ENCODE measurements at places on chromosomes 4 and X.
A peak's percentile ranks its signal among the peaks of the same experiment; 100 is the strongest.

GRCh38 chr4:112234952-112235609 is 3.5 kb downstream of the AP1AR start:
- peak; percentile 70 for DNase-seq

- DNase-seq = no peak
Observed at GRCh38 chr4:80074651-80075050, 1.6 kb upstream of the ANTXR2 start.

GRCh38 chr4:134958862-134959261 is 757.3 kb upstream of the PABPC4L start:
- no peak for DNase-seq

DNA sequence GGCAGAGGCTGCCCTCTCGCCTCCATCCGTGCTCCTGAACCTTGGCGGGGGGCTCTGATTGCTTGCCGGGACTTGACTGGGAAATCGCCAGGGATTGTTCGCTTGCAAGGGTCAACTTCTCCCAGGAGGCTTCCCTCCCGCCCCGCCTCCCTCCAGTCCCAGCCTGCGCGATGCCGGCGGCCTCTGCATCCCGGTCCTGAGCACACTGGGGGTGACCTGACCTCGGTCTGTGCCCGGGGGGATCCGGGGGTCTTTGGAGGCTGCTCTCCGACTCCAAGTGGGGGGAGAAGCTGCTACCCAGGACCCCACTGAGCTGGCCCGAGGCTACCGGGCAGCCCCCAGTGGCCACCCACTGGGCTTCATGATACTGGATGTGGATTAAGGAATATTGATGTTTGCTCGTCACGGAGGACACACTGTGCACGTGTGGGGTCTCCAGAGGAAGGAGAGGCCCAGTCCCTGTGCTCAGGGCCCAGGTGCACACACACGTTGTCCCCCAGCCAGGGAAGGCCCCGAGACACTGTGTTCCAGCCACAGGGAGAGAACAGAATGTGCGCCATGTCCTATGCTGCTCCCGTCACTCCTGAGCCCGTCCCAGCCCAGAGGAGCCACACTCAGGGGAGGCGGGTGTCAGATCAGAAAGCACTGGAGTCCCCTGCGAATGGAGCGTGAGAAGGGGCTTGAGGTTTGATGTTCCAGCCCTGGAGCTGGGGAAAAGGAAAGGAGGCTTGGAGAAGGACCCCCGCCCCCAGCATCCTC is 55.9 kb upstream of the NKX1-1 start:
- no peak for DNase-seq

DNA sequence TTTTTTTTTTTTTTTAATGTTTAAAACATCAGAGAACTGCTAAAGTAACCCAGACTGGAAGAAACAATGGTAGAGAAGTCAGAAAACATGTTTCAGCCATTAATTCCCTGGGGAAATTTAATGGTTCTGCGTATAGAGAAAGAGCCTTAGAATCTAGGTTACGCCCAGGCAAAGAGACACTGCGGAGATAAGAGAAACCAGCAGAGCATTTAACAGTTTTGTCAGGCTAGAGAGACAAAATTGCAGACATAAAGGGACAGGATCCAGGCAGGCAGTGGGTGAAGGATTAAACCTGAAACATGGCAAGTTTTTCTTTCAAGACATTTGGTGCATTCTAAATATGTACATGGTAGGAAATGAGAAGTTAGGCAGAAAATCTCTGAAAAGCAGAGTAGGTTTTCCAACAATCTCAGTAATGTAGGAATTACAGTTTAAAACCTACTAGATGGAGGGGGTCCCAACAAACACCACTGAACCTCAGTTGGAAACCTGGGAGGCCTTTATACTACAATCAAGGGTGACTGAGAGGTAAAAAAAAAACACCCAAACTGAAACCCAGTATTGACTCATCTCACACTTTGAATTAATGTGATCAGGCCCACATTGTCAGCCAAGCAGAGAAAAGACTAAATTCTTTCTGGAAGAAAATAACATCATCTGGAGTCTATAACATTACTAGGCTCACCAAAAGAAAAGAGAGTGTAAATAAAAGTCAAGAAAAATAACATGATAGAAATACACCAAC is 254.2 kb upstream of the NWD2 start:
- no peak for DNase-seq

DNA sequence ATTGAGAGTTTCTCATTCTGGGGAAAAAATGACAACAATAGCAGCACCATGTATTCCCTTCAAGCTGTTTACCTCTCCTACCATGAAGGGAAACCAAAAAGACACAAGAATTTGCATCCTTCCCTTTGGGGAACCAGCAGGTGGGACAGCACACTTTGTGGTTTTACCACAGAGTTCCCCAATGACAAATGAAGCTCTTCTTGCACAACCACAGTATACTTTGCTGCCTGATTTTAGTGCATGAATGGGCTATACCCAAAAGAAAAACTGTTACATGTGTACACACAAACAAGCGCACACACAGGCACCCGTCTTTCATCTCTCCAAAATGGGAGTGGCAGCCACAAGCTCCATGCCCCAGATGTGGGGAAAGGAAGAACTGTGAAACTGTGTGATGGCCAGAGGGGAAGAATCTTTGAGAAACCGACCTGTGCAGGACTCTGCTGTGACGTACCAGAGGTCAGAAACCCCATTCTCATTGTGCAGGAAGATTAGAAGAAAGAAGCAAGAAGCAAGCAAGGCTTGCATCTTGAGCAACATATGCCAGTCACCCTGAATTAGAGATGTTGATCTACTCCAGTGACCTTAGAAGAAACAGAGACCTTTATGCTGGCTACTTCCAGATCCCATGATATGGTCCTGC is 2.7 kb upstream of the MAML3 start:
- DNase-seq = peak; percentile 75

- no peak for DNase-seq
Observed at GRCh38 chr4:111028795-111029194, 405.9 kb upstream of the PITX2 start.

DNA sequence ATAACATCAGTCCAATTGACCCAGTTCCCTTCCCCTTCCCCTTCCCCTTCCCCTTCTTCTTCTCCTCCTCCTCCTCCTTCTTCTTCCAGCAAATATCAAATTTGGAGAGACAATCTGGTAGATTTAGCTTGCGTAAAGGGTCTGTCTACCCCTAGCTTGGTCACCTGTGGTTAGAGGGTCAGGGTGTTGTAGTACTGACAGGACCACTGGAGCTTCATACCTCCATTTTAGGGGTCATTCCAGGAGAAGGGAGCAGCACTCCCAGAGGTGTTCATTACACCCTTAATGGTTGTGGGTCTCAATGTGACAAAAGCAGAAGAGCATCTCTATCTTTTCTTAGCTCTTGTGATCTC is 3.7 kb upstream of the FGB start:
- DNase-seq = no peak

DNA sequence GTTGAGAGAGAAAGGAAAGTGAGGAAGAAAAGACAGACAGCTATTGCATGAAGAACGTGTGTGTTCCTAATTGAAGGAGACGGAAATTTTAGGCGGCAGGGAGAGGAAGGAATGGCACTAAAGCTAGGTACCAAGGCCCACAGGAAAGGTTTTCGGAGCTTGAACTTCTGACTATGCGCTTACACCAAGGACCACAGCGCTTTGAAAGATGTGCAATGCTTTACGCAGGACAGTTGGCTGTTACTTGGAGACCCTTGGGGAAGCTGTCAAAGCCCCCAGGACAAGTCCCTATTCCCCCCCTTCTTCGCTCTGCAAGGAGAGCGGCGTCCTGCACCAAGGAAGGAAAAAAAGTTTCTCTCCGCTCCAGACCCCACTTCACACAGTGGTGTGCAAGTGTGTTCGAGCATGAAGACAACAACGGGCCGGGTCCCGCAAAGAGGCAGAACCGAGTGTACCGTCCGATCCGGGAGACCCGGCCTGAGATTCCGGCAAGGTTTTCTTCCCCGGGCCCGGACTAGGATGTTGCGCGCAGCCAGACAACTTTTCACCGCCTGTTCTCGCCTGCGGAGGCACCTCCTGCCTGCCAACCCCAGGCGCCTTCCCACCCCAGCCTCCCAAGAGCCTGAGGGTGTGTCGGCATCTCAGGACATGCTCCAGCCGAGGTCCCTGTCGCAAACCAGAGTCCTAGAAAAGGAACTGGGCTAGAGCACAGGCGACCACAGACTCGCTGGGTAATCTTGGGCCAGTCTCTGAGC is 896 bp downstream of the KDR start:
- DNase-seq = no peak

- DNase-seq = peak; percentile 66
Observed at GRCh38 chr4:121138039-121138825, 25.9 kb downstream of the TNIP3 start.

DNA sequence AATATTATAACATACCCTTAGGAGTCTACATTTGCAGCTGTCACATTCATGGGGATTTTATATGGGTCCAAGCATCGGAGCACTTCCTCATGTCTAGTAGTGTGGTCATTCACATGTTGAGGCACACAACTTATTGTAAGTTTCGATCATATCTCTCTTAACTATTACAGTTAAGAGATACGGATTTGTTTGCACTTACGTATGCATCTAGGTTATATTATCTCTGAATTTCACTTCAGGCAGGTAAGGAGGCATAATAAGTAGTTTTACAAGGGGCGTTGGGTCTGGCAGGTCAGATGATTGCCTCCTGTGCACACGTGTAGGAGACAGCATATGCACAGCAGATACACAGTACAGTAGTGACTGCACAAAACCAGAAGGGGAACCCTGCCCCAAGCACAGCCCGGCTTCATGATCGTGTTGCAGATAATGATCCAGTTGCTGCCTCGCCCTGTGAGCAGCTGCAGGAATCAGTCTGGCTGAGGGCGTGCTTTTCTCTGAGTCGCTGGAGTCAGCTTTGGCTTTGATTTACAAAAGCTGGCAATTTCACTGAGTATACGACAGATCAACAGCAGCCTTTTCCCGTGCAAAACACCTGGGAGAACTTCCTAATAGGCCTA is 302.9 kb upstream of the GATB start:
- DNase-seq = peak; percentile 27

DNA sequence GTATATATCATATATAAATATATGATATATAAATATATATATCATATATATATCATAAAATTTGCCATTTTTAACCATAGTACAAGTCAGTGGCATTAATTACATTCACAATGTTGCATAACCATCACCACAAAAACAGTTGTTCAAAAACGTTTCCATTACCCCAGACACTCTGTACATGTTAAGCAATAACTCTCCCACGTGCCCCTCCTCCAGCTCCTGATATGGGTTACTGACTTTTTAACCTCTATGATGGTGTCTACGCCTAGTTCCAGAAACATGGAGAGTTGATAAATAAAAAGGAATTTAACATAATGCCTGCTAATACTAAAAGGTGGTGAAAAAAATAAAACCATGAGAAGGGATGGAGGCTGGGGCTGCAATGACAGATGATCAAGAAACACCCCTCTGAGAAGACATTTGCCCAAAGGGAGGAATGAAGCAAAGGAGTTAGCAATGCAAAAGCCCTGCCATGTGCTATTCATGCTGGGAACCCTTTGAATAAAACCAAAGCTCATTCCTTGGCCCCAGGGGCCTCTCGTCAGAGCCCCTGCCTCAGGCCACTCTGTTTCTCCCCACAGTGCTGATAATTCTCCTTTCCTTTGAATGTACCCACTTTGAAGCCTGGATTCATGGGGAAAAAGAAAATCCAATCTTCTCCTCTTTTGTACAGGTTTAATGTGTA is 144.3 kb downstream of the NWD2 start:
- DNase-seq = no peak

- no peak for DNase-seq
Observed at GRCh38 chr4:78242071-78242470, 184.9 kb downstream of the FRAS1 start.
